ENCODE measurements at places on chromosomes 7 and 10.

DNA sequence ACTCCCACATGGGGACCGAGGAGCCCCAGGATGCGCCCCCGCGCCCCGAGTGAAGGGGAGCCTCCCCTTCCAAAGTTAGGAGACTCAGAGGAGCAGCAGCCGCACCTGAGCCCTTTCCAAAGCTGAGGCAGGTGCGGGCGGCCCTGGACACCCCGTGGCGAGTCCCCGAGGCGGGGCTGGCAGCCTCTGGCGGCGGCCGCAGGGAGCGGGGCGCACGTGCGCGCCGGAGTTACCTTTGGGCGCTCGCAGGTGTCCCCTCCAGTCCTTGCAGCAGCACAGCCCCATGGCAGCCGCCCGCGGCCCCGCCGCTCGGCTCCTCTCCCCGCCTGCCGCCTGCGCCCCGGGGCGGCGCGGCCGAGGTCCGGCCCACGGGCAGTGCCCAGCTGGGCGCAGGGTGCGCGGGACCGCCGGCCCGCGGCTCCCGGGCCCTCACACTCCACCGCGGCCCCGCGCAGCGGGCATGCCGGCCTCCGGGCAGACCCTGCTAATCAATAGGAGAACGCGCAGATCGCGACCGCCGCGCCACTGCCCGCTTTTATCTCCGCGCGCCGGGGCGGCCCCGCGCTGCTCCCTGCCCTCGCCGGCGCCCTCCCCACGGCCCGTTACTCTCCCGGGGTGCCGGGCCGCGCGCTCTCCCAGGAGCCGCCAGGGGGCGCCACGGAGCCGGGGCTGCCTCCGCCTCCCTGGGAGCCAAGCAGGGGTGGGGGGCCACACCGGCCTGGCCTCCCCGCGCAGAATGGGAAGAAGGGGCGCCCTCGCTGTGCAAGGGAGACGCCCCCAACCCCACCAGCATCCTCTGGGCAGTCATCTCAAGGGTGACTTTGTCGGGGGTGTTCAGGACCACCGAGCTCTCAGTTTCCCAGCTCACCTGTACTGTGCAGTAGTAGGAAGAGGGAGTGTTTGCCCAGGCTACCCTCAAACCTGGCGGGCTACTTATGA, 80.8 kb downstream of the ARHGAP22 start:
- no peak for DNase-seq

DNA sequence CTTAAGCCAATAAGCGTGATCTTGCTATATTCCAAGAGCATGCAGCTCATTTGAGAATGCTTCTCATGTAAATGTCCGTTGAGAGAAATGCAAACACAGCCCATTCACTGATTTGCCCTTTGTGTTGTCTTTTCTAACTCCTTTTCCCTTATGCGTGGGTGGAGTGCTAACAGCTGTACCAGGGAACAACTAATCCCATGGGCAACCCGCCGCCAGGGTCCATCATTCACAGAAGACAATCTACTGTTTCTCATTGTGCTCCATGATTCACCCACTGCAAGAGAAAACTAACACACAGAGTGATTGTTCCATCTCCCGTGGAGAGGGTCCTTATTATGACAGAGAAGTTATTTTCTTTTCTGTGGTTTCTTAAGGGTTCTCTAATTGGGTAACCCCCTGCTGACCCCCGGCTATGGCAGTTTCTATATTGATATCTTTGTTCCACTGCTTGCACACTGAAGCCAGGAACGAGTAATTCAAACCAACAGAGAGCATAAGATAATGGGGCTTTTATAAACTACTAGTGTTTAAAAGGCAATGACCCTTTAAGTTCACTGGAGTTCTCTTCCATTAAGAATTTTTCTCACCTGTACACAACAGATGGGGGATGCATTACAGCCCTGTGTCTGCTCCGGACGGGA, 298.7 kb downstream of the BAMBI start:
- DNase-seq: no peak

DNA sequence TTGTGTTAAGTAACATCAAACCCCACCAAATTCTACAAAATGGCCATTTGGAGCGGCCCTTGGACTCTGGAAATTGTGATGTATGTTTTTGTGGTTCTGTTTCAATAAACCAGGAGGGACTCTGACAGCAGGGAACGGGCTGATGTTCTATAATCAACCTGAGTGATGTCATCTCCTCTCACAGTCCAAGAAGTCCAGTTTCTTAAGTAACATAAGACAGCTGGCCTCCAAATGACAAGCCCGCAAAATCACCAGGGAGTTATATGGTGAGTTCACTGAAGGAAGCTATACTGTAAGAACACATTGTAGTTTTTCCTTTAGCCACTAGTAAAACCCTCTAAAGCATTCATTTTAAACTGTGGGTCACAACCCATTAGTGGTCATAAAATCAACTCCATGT, 34.0 kb downstream of the GOT1 start:
- no peak for DNase-seq

DNA sequence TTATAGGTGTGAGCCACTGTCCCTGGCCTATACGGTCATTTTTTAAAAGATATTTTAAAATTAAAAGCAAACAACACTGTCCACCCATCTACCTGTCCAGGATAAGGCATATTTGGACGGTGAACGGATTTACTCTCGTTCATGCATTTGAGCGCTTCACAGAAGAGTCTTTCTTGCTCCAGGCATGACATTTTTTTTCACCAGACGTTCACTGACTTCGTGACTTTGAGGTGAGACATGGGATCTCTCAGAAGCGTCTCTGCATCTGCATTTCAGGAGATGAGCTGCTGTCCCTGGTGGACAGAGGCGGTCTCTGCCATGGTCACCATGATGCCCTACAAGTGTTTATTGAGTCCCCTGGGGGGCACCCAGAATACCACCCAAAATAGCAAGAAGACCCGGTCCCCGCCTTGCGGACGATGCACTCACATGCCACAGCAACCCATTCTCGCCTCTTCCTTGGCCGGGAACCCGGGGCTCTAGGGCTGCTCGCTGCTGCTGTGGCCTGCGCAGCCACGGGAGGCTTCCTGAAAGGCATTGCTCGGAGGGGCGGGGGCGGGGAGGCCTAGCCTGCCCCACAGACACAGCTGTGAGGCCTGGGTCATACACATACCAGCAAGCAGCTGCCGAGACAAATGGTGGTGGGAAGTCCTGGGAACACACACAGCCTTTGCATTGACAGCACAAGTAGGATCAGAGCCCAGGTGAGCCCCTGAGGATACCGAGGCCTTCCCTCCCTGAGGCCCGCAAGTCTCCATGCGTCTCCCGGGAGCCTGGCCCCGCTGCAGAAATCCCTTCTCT, 84.4 kb downstream of the RGS10 start:
- no peak for DNase-seq

DNA sequence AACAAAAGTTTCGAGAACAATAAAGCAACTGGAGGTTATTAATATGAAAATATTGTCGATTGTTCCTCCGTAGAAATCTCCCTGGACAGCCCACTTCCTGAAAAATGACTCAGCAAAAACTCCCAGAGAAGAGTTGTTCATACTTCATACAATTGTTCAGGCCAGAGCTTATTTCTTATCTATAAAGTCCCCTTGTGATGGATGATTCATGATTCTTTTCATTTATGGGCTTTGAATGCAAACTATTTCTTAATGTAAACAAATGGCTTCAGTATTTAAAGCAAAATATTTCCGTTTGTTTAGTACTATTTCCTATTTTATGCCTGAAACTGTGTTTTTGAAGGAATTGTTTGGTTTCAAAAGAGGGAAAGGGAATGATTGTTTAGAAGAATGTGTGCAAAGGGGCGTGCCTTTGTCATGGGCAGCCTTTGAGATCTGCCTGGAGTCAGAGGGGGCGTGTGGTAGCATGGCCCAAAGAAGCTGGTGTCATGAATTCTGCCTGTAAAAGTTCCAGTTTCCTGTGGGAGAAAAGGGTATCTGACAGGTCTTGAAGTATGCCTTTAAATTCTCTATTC, 26.2 kb upstream of the EXOC6 start:
- DNase-seq: no peak

DNA sequence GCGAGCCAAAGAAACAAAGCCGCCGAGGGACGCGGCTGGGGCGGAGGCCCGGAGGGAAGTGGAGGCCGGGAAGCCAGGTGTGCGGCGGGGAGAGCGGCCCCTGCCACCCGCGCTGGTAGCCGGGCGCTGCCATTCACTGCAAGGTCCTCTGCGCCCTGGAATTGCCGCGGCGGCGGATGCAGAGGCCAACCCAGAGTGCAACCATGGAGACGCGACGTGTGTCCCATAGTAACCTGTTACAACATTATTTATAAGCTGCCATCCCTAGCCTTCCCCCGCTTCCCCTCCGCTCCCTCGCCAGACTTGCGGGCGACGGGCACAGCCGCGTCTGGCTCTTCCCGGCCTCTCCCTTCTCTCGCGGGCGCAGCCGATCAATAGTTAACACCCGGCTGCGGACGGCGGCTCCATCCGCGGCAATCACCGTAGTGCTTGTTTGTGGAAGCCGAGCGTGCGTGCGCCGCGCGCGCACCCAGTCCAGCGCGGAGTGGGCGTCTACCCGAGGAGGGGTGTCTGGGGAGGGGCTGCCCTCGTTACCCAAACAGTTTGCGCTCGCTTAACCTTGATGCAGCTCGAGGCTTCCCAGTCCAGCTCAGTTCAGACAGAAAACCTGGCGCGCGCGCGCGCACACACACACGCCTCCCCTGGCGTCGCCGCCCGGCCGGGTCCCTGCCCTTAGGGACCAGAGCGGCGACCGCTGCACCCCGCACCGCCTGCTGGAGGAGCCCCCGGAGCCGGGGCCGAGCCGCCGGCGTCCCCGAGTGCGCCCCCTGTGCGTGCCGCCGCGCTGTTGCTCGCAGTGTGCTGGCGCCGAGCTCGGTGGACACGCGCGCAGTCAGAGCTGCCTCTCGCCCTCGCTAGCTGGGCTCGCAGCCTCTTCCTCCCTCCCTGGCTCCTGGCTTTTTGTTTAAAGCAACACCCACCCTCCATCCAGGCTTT, 165.4 kb upstream of the DPP6 start:
- no peak for DNase-seq

DNA sequence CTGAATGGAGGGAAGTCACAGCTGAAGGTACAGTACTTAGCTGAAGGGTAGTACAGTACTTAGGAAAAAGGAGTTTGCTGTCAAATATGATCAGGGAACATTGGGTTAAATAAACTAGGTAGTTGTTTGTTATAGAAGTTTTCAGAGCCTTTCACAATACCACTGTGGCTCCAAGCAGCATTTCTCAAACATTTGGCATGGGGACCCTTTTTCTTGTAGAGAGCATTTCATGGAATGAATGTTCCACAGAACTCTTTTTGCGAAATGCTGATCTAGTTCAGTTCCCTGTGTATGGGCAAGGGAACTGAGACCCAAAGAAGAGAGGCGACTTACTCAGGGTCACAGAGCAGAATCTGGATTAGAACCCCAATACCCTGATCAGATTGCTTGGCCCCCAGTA, 31.5 kb upstream of the DDX50 start:
- no peak for DNase-seq

GRCh38 chr7:142798451-142799436, 28.0 kb downstream of the PRSS2 start:
- no peak for DNase-seq

GRCh38 chr7:22444181-22444971, 55.6 kb downstream of the STEAP1B start:
- DNase-seq: no peak

- no peak for DNase-seq
Observed at GRCh38 chr7:99027241-99027640, 116.7 kb downstream of the SMURF1 start.

DNA sequence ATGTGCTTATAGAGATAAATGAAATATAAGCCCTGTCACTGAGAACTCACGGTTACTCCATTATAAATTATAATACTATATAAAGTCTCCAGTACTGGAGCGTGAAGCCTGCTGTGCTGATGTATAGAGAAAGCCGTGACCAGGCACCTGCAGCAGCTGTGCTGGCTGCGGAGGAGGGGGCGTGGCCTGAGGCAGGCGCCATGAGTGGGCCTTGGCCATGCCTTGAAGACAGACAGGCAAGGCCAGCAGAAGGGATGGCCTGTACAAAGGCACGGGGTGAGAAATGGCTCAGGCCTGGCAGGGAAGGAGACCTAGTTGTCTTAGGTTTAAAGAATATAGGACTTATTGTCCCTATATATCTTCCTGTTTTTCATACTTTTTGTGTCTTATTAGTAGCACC, 218.5 kb upstream of the STK17A start:
- DNase-seq: no peak

GRCh38 chr10:126650161-126650560, 20.3 kb downstream of the C10orf90 start:
- DNase-seq: no peak

GRCh38 chr10:44929356-44930255, 18.5 kb downstream of the TMEM72 start:
- DNase-seq: no peak

DNA sequence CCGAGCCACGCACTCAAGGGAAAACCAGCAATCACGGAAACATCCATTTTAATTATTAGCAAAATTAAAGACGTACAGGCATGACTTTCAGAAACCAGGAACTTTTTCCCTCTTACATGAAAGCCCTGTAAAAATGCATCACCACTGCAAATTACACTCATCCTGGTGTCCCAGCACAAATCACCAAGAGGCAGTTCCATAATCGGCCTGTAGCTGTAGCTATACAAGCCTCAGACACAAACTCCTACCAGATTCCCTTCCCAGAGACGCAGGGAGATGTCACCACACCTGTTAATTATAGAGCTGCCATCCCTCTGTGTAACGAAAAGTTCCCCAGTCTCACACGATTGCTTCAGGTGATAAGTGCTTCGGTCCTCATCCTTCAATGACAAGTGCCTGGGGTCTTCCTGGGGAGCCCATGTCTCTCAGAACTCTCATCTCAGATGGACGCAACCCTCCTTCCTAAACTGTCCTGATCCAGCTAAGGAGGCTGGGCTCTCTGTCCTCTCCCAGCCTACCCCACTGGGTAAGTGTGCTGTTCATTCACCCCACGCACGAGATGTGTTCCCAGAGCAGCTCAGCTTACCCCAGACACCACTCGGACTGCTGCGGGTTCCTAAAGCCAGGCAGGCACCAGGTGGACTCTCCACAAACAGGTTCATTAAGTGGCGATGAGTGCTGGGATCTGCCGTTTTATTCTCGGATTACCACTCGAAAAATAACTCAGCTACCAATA, 5.9 kb downstream of the FGFR2 start:
- DNase-seq: no peak

DNA sequence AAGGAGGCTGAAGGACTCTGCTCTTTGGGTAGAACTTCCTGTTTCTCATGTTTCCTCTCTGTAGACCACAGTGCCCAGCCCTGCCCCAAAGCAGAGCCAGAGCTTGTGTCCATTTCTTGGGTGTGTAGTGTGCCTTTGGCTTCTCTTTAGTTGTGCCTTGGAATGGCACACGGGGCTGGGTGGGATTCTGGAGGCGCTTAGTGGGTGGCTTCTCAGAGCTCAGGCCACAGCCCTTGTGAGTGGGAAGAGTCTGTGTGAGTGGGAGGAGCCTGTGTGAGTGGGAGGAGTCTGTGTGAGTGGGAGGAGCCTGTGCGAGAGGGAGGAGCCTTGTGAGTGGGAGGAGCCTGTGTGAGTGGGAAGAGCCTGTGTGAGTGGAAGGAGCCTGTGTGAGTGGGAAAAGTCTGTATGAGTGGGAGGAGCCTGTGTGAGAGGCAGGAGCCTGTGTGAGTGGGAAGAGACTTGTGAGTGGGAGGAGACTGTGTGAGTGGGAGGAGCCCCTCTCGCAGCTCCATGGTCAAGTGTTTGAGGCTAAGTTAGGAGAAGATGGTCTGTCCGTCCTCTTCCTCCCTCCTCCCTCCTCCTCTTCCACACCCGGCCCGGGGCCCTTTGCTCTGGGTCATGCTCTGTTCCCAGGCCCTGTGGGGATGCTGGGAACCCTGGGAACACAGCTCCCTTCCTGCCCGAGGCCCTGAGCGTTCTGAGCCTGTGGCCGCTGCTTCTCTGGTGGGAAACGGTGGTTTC, 153.0 kb downstream of the GRK5 start:
- no peak for DNase-seq

- DNase-seq: no peak
Observed at GRCh38 chr10:96996275-96996965, 164.3 kb downstream of the LCOR start.

GRCh38 chr7:150449206-150449952, 1.1 kb upstream of the GIMAP8 start:
- DNase-seq: no peak

Data from GM18507 (cell line).